ENCODE measurements at places on chromosomes 7 and 10.

- no peak for DNase-seq
Observed at GRCh38 chr10:48242171-48242904, 32.2 kb downstream of the FRMPD2 start.

DNA sequence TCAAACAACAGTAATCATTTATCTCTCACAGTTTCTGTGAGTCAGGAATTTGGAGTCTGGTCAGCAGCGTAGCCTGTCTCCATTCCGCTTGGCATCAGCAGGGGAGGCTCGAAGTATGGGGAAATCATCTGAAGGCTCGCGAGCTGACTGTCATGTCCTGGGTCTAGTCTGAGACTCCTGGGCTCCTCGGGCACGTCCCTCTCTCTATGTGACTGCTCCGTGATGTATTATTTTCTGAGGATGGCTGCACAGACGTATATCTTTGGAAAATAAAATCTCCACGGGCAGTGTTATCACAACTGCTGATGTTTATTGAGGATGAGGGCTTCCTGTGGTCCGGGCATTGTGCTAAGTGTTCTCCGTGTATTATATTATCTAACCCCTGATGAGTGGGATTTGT is 23.3 kb upstream of the PCGF5 start:
- DNase-seq = no peak

DNA sequence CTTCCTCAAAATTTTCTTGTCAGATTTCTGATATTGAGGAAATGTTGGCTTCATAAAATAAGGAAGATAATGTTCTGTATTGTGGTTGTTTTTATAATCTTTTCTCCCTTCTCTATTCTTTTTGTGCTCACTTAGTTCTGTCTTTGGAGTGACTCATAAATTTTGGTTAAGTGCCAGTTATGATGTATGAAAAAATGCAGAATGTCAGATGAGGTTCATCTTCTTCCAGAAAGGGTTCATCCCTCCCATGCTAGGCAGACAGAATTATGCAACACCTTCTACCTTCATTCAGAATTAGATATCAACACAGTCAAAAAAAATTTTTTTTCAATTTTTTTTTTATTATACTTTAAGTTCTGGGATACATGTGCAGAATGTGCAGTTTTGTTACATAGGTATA is 36.6 kb upstream of the CYP2C19 start:
- no peak for DNase-seq

DNA sequence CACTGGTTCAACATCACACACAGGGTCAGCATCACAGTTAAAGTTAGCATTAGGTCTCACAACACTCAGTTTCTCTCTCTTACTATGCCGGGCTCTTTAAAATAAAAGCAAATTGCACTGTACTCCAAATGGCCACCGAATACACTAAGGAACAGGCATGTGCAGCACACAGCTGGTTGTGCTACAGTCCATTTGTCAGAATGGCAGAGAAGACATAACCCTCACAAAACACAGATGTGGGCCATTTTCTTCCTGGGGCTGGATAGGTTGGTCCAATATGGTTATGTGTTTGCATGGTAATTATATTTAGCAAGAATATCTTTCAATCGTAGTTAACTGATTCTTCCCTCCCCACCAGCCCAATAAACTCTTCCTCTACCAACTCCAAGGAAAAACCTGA is 9.0 kb downstream of the JCAD start:
- DNase-seq = no peak

DNA sequence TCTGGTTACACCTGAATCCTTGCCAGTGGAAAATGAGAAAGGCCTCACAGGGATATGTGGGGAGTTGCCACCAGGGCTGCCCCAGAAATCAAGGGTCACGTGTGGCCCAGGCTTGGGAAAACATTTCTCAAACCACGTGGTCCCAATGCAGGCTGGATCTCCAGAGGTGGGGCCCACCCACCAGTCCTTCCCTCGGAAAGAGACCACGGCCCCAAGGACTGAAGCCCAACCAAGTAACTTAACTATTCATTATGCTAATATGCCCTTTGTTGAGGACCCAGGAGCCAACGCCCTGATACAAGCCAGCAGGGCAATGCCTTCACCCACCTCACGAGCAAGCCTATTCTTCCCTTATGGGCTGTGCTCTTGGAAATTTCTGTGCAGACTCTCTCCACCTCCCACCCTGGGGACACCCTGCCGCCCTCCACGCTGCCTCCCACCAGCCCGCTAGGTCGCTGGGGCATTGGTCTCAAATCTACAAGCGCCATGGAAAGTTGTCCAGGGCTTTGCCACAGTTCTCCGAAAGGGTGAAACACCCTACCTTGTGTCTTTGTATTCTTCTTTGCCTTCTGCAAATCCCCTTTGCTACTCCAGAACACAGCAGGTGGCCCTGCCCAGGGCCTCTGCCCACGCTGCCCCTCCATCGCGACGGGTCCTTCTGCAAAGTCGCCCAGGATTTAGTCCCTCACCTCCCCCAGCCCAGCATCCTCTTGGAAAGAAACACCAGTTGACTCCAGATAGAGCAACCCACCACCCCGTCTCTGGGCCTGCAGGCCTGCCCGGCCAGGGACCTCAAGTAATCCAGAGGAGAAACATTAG is 8.8 kb downstream of the TNS3 start:
- DNase-seq = no peak

GRCh38 chr10:32268788-32269187 is 78.2 kb downstream of the EPC1 start:
- no peak for DNase-seq

GRCh38 chr7:30594048-30594539 is 584 bp upstream of the GARS1 start:
- DNase-seq = peak; percentile 16

DNA sequence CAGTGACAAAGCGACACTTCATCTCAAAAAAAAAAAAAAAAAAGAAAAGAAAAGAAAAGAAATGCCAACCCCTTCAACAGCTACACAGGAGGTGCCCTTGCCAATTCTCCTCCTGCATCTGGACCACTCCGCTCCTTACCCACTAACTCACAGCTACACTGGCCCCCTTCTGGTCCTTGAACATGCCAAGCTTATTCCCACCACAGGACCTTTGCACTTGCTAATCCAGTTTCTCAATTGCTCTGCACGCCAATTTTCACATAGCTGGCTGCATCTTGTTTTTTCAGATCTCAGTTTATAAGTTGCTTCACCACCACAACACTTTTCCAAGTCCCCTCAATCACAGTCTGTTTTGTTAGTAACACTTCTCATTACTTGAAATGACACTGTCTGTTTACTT is 5.5 kb downstream of the PDAP1 start:
- no peak for DNase-seq

DNA sequence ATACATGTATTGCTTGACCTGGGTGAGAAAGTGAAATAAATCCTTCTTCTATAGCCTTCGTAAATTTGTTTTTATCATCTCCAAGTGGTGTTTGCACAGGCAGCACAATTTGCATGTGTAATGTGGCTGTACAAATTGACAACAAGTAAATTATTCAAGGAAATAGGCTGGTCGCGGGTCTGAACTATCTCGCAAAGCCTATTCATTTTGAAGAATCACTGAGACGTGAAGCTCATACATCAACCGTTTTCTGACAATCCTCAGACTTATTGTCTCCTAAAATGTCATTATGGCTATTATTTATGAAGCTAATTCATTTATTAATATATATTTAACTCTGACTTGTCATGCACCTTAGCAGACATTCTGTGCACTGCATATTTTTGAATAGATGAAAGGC is 16.2 kb upstream of the FAM204A start:
- DNase-seq = no peak

DNA sequence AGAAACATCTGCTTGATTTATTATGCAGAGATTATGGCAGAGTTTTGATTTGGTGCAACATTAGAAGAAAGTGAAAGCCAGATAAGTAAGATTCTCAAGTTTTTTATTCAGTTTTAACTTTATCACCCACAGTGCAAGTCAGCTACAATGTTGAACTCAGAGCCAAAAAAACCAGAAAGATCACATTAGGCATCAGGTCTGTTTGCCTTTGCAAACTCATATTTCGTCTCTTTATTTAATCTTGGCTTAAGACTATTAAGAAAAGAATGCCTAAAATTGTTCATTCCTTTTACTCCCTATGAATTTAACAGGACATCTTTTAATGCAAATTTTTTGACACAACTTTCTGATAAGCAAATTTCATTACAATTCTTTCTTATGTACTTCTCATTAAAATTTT is 76.0 kb upstream of the TMEM26 start:
- no peak for DNase-seq

- no peak for DNase-seq
Observed at GRCh38 chr7:46349490-46349889, 428.4 kb upstream of the IGFBP3 start.

- no peak for DNase-seq
Observed at GRCh38 chr7:141737118-141737835, 881 bp upstream of the SSBP1 start.

DNA sequence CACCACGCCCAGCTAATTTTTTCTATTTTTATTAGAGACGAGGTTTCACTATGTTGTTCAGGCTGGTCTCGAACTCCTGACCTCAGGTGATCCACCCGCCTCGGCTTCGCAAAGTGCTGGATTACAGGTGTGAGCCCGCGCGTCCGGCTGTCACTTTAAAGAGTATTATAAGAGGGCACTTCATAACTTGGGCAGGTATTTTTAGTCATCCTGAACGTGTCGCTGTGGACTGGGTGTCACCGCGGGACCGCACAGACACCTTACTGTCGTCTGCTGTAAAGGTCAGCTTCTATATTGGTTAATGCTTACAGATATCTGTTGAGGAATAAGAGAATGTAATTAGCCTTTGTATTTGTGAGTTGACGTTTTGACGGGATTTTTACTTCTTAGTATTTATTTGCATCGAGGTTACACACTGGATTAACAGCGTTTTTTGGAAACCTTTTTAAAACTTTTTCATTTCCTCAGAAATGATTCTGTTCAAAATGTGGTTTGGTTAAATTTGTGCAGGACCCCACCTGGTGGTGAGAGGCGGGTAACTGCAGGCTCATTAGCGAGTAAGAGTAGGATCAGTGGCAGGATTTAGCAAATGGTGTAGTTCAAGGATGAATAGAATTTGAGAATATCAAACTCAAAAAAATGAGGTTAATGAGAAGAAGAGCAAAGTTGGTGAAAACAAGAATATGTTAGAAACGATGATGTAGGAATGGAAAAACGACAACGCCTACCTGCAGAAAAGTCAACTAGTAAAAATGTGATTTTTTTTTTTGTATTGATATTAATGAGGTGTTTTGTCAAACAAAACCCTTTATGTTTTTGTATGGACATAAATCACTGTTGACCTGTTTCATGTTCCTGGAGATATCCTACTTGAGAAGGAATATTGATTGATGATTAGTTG is 3.2 kb downstream of the DNAJB6 start:
- DNase-seq = peak; percentile 28

DNA sequence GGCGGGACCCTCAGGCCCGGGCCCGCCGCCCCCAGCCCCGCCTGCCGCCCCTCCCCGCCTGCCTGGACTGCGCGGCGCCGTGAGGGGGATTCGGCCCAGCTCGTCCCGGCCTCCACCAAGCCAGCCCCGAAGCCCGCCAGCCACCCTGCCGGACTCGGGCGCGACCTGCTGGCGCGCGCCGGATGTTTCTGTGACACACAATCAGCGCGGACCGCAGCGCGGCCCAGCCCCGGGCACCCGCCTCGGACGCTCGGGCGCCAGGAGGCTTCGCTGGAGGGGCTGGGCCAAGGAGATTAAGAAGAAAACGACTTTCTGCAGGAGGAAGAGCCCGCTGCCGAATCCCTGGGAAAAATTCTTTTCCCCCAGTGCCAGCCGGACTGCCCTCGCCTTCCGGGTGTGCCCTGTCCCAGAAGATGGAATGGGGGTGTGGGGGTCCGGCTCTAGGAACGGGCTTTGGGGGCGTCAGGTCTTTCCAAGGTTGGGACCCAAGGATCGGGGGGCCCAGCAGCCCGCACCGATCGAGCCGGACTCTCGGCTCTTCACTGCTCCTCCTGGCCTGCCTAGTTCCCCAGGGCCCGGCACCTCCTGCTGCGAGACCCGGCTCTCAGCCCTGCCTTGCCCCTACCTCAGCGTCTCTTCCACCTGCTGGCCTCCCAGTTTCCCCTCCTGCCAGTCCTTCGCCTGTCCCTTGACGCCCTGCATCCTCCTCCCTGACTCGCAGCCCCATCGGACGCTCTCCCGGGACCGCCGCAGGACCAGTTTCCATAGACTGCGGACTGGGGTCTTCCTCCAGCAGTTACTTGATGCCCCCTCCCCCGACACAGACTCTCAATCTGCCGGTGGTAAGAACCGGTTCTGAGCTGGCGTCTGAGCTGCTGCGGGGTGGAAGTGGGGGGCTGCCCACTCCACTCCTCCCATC is 82.7 kb downstream of the PAX2 start:
- no peak for DNase-seq

GRCh38 chr10:43006490-43006889 is 70.4 kb upstream of the RET start:
- DNase-seq = no peak

DNA sequence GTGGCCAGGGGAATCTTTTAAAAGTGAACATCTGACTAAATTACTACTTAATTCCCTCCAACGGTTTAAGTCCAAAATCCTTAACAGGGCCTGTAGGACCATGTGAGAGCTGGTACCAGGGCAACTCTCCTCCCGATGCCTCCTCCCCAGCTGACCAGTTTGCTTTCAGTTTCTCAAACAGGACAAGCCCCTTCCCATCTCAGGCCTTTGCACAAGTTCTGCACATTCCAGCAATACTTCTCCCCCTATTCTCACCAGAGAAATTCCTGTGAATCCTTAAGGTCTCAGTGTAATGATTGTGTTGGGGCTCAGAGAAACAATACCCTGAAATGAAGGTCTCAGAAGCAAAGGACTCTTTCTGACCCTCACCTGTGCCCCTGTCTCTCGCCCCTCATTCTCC is 8.0 kb upstream of the CALHM1 start:
- DNase-seq = no peak

GRCh38 chr7:77327067-77327931 is 88.8 kb downstream of the GSAP start:
- DNase-seq = no peak

DNA sequence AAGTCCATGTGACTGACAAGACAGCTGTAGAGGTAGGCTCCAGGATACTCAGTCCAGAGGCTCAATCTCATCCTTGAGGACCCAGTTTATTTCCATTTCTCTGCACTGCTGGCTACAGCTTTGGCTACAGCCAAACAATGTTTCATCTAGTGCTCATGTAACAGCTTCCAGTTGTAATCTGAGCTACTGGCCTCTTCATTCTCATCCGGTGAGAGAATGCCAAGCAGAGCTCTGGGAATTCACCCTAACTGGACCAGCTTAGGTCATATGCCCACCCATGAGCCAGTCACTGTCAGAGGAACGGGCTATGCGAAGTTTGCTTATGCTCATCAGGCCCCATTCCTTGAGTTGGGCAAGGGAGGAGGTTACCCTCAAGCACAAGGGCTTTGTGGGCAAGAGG is 192.9 kb downstream of the EVX1 start:
- no peak for DNase-seq

GRCh38 chr7:909358-910329 is 33.3 kb downstream of the GET4 start:
- no peak for DNase-seq

Measured in activated CD4-positive, alpha-beta T cell treated with anti-CD3 and anti-CD28 coated beads, Interleukin-2, amount 50 U/mL, for 24 hours (primary cell).